ENCODE measurements at places on chromosomes 5 and 9.

GRCh38 chr5:87829217-87829551 lies 416.5 kb upstream of the CCNH start:
- DNase-seq, result peak; percentile 85

DNA sequence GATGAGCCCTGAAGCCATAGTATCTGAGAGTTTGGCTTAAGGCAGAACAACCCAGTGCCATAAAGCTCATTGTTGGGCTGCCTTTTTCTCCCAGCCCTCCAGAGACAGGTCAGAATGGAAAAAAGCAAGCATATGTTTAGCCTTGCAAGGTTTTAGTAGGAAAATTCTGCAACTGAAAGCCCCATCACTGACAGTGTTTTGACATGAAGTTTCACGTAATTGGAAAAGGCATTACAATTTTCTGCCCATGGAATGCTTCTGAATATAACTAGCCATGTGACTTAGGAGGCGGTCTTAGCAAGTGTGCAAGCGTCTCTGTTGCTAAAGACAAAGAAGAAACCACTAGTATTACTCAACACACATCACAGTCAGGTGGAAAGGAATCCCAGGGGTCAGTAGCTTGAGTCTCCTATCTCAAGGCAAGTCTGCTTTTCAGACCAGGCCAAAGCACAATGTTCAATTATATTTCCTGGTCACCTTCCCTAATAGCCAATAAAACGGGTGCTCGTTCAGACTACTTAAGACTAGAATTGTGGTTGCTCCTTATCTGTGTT lies 117.6 kb downstream of the CARTPT start:
- DNase-seq, result peak; percentile 24

- DNase-seq, result no peak
Observed at GRCh38 chr9:136160995-136161610, 42.4 kb upstream of the TMEM250 start.

DNA sequence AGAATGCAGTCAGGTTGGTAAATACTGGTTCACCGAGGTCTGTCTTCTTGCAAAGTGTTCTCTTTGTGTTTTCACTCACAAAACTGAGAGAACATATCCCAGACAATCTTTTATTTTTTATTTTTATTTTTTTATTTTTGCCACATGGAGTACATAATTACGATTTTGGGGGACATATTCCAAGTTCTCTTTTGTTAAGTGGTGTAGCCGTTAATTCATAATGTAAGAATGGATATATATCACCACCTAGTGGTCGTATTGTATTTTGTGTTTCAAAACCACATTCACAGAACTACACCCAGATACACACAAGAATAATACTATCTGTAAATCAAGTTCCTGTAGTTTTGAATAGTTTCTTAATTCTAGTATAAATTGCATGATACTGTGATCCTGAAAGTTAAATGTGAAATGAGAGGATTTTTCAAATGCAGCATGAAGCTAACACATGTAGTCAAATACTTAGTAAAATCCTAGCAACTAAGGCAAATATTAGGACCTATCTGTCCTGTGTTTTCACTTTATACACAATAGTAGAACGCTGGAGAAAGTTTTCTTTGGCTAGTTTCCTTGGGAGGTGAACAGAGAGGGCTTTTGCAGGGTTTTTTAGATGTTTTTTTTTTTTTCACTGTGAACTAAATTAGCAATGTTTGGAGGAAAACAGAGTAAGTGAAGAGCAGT lies 92.7 kb downstream of the VCAN start:
- DNase-seq, result peak; percentile 67

All from fibroblast of mammary gland (primary cell).